ENCODE measurements at places on chromosomes 1 and 21.

DNA sequence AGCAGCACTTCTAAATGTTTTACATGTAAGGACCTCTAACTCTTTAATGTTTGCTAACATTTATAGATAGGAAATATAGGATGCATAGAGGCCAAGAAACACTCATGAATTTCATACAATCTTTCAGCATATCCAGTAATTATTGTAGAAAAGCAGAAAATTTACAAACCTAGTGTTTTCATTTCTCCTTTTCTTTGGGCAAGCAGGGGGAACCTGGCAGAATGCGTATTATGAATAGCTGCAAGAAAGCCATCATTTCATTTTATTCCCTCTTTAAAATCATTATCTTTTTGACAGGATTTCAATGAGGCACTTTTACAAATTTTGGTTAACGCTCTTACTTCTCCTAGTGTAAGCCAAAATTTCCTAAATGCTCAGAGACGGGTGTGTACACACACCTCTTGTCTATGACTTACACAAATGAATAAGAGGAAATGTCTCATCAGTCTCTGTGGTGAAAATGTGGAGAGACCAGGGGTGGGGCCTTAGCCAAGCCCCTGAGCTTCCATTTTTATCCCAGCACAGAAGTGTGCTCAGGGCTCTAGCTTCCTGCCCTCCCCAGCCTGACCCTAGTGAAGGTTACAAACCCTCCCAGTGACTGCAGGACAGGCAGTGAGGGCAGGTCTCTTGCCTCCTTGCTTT lies 91.6 kb downstream of the LRRC8C start:
- DNase-seq: no peak

DNA sequence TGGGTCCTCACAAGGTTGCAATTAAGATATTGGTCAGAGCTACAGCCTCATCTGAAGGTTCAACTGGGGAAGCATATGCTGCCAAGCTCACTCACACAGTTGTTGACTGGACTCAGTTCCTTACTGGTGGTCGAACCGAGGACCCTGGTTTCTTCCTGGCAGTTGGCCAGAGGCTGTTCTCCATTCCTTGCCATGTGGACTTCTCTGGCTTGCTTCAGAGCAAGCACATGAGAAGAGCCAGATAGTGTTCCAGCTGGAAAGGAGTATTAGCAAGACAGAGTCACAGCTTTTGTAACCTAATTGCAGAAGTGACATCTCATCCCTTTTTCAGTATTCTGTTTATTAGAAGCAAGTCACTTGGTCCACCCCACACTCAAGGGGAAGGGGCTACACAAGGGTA lies 23.6 kb downstream of the POU2F1 start:
- DNase-seq: no peak

DNA sequence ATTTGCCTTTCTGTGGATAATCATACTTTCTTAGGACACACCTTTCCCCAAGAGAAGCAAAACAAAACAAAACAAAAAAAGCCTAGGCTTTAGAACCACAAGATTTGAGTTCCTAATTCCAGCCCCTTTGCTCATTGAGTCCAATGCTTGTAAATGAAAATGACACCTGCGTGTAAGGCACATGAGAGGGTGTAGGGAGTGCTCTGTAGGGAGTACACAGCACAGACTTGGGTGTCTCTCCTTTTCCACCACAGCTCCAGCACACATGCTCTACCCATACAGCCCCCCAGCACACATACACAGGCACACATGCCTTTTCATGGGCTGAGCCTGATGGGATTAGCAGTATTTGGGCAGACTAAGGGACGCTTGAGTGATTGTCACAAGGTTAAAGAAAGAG lies 9.2 kb upstream of the NGF start:
- DNase-seq: no peak

GRCh38 chr1:100535264-100535663 lies 2.7 kb upstream of the GPR88 start:
- DNase-seq: no peak

GRCh38 chr1:202305168-202305567 lies 36.6 kb downstream of the UBE2T start:
- DNase-seq: no peak

- DNase-seq: no peak
These were observed 87.4 kb upstream of the HIVEP3 start for GRCh38 chr1:42006093-42006492.

- no peak for DNase-seq
These were observed 72.0 kb downstream of the ZNF281 start for GRCh38 chr1:200337831-200338230.

- no peak for DNase-seq
These were observed 3.9 kb downstream of the POFUT2 start for GRCh38 chr21:45283611-45284455.

GRCh38 chr1:170075186-170075585 lies 691 bp upstream of the KIFAP3 start:
- DNase-seq: no peak

GRCh38 chr1:65339866-65340468 lies 30.6 kb downstream of the DNAJC6 start:
- no peak for DNase-seq

- DNase-seq: no peak
These were observed 611.7 kb downstream of the LMO4 start for GRCh38 chr1:87940421-87940820.

DNA sequence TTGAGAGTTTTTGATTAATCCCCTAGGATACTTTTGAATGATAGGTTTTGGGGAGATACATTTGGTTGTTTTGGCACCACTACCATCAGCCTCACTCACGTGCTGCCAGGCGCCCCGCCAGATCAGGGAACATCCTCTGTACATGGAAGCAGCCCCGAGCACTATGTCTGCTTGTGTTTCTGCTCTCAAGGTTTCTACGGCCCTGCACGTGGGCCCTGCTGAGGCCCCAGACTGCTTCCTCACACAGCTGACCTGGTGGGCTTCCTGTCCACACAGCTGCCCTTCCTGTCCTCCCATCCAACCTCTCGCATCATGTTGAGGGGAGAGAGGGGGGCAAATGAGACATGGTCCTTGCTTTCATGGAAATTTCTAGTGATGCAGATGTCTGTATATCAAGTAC lies 20.0 kb downstream of the ADARB1 start:
- DNase-seq: no peak

DNA sequence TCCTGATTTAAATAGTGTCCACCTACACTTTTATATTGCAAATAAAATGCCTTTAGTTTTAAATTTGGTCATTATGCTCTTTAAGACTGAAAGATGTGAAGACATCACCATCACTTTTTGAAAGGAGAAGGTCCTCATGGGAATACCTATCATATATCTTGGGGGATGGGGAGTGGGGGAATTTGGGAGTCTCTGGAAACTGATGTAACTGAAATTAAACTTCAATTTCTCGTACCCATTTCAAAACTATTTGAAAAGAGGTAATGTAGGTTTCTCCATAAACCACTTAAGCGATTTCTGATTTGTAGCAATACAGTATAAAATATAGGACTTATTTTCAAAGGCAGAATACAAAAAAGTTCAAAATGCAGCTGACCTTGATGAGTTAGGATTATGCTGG lies 924 bp downstream of the EXTL2 start:
- no peak for DNase-seq

DNA sequence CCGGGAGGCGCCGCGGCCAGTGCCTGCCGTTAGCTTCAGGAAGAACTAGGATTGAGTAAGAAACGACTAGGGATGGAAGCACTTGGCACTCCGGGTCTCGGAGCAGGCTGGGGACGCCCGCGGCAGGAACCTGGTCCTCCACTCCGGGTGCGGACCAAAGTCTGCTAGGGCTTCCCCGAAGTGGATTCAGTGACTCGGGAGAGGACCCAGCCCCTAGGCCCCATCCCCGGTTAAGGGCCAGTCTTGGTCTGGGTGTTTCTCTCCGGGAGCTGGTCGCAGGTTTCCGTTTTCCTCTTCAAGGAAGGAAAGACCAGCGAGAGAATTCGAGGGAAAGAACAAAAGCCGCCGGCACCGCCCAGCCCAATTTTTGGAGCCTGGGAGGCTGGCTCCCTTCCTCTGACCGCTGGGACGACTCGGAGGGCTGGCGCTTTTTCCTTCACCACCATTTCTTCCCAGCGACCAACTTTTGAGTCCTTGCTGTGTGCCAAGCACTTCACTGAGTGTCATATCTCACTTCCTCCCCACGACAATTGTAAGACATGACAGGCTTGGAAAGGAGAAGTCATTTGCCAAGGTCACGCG lies 16.8 kb upstream of the STMN1 start:
- DNase-seq: no peak
